ENCODE measurements at places on chromosomes 3 and 15.

- DNase-seq = no peak
Observed at GRCh38 chr3:126664591-126665214, 9.8 kb upstream of the TXNRD3 start.

DNA sequence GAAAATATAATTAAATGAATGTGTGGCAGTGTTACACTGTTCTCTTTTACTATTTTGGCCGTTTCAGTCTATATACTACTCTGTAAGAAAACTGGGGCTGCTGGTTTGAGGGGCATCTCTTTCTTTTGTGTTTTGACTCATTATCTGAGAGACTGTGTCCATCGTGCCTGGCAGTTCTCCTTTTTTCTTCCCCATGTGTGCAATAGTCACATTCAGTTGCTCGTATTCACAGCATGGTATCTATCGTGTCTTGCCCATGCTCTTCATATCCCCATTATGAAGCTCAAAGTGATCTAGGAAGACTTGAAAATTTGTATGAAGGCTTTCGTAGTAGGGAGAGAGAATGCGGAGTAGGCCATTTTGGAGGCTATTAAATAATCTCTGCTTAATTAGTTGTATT lies 29.8 kb upstream of the FAH start:
- no peak for DNase-seq

DNA sequence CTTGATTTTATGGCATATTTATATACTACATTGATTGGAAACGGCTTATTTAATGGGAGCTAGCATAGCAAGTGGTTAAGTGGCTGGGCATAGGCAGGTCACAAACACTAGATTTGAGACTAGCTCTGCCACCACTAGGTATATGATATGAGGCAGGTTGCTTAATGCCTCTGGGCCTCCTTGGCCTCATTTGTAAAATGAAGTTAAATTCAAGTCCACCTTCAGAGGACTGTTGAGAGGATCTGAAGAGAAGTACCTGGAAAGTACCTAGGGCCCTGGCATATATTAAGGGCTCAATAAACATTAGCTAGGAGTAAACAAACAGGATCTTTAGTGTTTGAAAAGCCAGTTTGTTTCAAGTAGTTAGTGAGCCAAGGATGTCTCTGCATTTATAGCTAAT lies 166.4 kb upstream of the FEZF2 start:
- DNase-seq = no peak

GRCh38 chr3:39882111-39882510 lies 72.7 kb downstream of the MYRIP start:
- no peak for DNase-seq

DNA sequence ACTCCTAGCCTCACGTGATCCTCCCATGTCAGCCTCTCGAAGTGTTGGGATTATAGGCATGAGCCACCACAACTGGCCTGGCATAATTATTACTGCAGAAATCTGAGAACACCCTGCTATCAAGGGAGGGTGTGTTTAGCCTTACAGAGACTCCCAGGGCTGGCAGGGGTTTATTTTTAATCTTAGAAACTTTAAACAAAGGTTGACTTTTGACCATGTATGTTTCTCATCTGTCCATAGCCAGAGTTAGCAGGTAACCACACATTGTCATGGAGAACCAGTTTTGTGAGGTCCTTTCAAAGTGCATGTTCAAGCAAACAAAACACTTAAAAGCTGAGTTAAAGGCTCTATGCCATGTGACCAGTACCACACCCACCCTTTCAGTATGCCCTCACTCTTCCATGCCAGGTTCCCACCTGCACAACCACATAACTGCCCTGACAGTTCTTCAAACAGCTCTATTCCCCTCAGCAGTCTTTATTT lies 11.1 kb downstream of the SIAH2 start:
- no peak for DNase-seq

DNA sequence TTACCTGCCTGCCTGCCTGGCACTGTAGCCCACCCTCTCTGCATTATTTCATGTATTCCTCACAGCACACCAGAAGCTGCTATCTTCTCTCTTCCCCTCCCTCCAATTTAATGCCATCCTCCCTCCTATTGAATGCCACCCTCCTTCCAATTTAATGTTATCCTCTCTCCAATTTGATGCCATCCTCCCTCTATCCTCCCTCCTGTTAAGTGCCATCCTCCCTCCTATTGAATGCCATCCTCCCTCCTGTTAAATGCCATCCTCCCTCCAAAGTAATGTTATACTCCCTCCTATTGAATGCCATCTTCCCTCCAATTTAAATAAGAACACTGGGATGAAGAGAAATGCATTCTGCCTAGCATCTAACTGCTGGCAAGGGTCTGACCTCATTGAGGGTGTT lies 11.1 kb downstream of the ATP10A start:
- DNase-seq = no peak

DNA sequence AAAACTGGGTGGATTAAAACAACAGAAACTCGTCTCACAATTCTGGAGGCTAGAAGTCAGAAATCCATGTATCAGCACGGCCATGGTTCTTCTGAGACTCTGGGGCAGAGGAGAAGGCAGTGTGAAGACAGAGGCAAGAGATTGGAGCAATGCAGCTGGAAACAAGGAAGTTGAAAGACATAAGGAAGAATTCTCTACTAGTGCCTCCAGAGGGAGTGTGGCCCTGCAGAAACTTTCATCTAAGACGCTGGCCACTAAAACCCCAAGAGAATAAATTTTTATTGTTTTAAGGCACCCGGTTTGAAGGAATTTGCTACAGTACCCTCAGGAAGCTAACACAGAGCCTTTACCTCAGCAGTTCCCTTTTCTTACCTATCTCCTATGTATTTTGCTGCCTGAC lies 1012.2 kb upstream of the CADM2 start:
- no peak for DNase-seq

DNA sequence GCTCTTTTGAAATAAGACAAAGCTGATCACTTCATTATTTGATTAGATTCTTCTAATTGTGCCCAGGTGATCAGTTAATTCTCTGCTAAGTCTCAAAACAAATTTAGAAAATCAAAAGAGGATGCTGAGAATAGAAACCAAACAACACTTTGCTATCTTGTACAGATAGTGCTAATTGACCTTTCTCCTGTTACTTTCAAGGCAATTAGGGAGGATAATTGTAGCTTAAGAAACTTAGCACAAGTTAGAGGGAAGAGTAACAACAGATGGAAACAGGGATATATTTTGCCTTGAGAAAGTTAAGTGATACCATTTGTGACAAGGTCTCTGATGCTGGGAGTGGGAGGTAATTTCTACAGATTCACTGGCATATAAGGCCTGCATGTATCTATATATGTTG lies 344.8 kb upstream of the GRM7 start:
- DNase-seq = no peak

- no peak for DNase-seq
Observed at GRCh38 chr15:65805019-65805745, 13.1 kb upstream of the DENND4A start.

DNA sequence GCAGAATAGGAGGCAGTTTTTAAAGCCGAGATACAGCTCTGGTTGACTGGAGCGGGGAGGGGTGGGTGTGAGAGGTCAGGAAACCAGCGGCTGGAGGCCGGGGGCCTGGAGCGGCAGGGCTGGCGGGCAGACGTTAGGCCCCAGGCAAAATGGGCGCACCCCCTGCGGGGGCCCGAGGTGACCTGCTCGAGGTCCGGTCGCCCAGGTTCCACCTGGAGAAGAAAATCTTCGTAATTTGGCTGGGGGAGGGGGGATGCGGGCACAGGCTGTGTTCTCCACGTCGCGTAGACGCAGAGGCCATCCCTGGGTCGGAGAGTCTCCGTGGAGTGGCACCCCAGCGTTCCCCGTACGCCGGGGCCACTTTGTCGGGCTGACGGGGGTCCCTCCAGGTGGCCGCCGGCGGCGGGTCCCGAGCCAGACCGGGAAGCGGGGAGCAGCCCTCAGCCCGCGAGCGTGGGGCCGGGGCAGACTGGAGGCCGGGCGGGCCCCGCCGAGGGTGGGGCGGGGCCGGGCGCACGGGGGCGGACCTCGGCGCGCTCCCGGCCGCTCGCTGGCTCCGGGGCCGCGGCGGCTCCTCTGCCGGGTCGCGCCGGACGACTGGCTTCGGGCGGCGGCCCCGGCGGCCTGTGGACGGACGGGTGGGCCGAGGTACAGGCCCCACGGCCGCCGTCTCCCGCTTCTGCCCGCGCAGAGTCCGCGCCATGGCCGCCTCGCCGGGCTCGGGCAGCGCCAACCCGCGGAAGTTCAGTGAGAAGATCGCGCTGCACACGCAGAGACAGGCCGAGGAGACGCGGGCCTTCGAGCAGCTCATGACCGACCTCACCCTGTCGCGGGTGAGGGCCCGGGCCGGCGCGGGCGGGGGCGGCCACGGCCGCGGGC lies at the start of gene CRTC3:
Gene CRTC3 (plus strand): TSS at position 553 of the 879 bp plus-strand sequence. CDS start 149 bp downstream, at position 702.
- DNase-seq = no peak

- no peak for DNase-seq
Observed at GRCh38 chr3:18423401-18424212, 1.5 kb downstream of the SATB1 start.

DNA sequence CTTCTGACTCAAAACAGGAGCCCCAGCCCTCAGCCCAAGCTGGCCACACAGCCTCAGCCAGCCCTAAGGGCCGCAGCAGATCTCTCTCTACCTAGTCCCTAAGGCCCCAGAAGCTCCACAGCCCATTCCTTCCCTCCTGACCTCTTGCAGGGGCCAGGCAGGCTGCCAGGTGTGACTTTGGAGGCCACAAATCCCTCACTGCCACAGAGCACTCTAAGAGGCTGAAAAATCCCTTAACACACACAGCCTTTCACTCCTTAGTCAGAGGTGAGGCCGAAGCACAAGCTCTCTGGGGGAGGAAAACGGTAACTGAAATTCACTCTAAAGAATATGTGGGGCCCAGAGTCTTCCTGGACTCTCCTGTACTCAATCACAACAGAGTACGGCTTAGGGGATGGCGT lies 23.3 kb downstream of the LRRC2 start:
- DNase-seq = no peak

- DNase-seq = no peak
Observed at GRCh38 chr3:20930034-20930433, 744.0 kb upstream of the SGO1 start.

DNA sequence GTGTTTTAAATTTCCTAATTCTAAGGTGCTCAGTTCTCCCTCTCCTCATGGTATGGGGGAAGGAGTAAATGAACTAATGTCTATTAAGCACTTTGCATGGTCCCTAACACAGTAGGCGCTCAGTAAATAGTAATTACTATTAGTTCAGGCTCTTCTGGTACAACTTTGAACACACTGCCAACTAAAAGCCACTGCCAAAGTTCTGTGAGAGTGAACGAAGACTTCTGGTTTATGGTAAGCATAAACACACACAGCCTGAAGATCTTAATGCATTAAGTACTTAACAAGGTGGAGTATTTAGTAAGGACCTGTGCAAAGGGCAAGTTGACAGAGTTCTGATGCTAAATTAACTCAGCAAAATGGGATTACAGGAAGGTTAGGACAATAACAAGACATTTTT lies 24.7 kb downstream of the RARB start:
- no peak for DNase-seq

- no peak for DNase-seq
Observed at GRCh38 chr3:127032296-127032990, 49.5 kb downstream of the PLXNA1 start.

DNA sequence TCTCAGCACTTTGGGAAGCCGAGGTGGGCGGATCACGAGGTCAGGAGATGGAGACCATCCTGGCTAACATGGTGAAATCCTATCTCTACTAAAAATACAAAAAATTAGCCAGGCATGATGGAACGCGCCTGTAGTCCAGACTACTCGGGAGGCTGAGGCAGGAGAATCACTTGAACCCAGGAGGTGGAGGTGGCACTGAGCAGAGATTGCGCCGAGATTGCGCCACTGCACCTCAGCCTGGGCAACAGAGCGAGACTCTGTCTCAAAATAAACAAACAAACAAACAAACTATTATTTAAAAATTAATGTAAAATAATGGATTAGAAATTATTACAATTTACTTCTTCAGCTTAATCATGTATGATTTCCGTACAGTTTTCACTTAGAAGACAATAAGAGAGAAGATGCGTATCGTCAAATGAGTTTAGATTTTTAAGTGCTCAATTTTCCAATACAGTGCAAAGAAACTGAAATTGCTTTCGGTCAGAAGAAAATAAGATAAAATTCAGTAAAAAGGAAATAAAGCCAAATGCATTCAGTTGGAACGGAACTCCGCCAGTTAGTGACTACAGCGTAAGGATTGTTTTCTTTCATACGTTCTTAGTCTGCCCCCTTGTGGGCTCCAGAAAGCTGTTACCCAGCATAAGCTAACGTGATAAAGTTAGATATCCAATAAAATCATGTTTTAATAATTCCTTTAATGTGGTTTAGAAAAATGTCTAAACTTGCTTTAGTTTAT lies 24.8 kb downstream of the AADAC start:
- peak; percentile 49 for DNase-seq

DNA sequence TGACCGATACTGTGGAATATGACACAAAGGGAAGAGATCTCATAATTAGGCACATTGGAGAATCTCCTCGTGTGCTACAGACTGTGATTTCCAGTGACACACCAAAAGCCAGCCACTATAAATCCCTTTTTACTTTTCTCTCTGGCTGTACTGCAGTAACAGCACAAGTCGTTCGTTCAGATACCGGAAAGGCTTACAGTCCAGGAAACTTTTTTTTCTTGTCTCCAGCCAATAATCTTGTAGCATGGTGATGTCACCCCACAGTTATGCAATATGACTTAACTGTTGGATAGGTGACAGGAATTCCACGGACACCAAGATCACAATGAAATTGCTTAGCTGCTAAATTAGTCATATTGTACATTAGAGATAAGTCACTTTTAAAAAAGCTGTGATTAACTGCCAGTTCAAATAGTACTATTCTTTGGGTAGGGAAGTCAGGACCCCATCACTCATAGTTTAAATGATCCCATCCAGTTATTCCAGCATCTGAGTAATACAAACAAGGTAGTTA lies 36.3 kb upstream of the TSC22D2 start:
- DNase-seq = peak; percentile 23

DNA sequence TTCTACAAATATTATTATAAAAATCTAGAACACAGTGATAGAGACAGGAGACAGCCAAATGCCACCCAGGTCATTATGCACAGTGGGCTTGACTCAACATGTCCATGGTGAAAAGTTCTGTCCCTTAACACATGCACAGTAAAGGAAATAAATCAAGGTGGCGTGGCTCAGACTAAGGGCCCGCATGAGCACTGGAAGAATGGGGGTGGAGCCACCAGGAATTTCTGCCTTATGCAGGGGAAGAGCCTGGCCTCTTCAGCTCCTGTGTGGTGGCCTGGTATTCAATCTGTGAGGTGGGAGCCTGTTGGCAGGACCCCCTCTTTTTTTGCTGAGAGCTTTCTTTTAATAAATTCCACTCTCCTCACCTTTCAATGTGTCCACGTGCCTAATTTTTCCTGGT lies 17.2 kb upstream of the SPG21 start:
- DNase-seq = no peak

DNA sequence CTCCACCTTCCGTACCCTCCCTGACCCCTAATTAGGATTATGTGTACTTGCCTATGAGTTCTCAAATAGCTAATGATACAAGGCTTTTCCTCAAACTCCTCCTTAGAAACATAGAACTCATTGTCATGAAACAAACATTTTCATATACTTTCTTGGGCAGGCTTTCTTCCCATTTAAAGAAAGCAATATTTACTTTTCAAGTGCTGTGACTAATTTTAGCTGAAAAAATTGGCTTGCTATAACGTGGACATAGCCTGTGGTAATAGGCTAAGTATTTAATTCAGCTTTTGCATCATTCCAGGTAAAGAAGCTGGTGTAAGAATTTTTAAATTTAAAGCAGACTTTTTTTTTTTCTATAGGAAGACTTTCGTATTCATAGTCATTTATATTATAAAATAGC lies 208.7 kb downstream of the SOX2 start:
- no peak for DNase-seq
